GM23338 (cell line): ENCODE measurements at places on chromosomes 1 and 21. TPM values are rescaled to one million over a fixed set of nuclear protein-coding genes. Genes with fewer than 3 reads are reported as not detected.

Gene GPX7
- 10.4 and 12.8 TPM in 2 replicates for polyA plus RNA-seq

Gene S100A12
- polyA plus RNA-seq = not detected in 2 replicates

Gene AMY1C
- not detected in 2 replicates for polyA plus RNA-seq

Gene DMBX1
- 0.11 TPM in 1 of 2 replicates, not detected in the other for polyA plus RNA-seq

Gene ATP1A4
- 0.27 and 0.43 TPM in 2 replicates for polyA plus RNA-seq

Gene AGTRAP
- 79.0 and 79.4 TPM in 2 replicates for polyA plus RNA-seq

Gene UBXN10
- 0.26 and 0.27 TPM in 2 replicates for polyA plus RNA-seq

Gene GOLPH3L
- 23.5 and 24.6 TPM in 2 replicates for polyA plus RNA-seq

Gene CLCA2
- polyA plus RNA-seq = not detected in 2 replicates

Gene NCAM2
- 0.36 TPM in 1 of 2 replicates, not detected in the other for polyA plus RNA-seq

Gene NUP210L
- polyA plus RNA-seq = 0.10 and 0.19 TPM in 2 replicates

Gene CNTN2
- polyA plus RNA-seq = 0.75 and 1.3 TPM in 2 replicates

Gene LRRC3
- 0.95 and 1.2 TPM in 2 replicates for polyA plus RNA-seq

Gene KCNH1
- polyA plus RNA-seq = not detected in 2 replicates

Gene PPT1
- polyA plus RNA-seq = 59.4 and 67.4 TPM in 2 replicates

Gene RASAL2
- 14.6 and 16.0 TPM in 2 replicates for polyA plus RNA-seq

Gene CNKSR1
- polyA plus RNA-seq = 9.7 and 9.8 TPM in 2 replicates

Gene GNL2
- polyA plus RNA-seq = 105 and 121 TPM in 2 replicates

Gene SLC1A7
- not detected in 2 replicates for polyA plus RNA-seq

Gene KIF26B
- 0.03 and 0.28 TPM in 2 replicates for polyA plus RNA-seq

Gene OLFML2B
- polyA plus RNA-seq = 2.0 and 2.9 TPM in 2 replicates

Gene CDCA8
- polyA plus RNA-seq = 37.9 and 38.9 TPM in 2 replicates

Gene S100A2
- 0.89 and 1.1 TPM in 2 replicates for polyA plus RNA-seq

Gene CAPN8
- not detected in 2 replicates for polyA plus RNA-seq

Gene DNAJC16
- polyA plus RNA-seq = 6.3 and 7.2 TPM in 2 replicates

Gene KRTAP7-1
- not detected in 2 replicates for polyA plus RNA-seq
